ENCODE measurements at places on chromosomes 13 and 19. TPM values are rescaled to one million over a fixed set of nuclear protein-coding genes. Genes with fewer than 3 reads are reported as not detected.

DNA sequence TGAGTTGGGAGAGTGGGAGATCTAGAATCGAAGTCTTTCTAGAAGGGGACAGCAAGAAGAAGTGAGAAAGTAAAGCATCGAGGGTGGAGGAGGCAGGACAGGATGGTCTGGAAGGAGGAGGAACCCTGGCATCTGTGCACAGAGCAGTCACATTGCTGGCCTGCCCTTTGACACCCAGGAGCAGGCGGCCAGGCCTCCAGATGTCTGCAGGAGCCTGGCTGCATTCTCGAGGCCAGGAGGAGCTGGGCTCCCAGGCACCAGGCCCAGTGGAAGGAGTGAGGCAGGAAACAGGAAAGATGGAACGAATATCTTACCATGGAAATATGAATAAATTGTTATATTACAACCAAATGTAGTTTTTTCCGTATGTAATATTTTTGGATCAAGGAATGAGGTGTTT, 27.7 kb upstream of the ARGLU1 start:
- no peak for DNase-seq

- DNase-seq, result no peak
These were observed 1.2 kb downstream of the TBC1D17 start for GRCh38 chr19:49878744-49879070.

DNA sequence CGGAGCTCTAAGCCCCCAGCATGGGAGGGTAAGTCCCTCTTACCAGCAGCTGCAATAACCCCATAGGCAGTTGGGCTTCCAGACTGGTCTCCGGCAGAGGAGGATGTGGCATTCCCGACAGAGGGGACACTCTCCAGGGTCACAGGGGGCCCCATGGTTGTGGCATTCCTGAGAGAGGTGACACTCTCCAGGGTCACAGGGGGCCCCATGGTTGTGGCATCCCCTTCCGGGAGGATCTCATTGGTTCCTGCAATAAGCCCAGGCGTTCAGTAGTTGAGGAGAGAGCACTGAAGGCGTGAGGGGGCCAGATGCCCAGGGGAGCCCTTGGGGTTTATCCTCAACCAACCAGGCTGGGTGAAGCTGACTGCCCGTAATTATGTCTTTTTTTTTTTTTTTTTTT, 5.4 kb downstream of the CD320 start:
- DNase-seq, result no peak

DNA sequence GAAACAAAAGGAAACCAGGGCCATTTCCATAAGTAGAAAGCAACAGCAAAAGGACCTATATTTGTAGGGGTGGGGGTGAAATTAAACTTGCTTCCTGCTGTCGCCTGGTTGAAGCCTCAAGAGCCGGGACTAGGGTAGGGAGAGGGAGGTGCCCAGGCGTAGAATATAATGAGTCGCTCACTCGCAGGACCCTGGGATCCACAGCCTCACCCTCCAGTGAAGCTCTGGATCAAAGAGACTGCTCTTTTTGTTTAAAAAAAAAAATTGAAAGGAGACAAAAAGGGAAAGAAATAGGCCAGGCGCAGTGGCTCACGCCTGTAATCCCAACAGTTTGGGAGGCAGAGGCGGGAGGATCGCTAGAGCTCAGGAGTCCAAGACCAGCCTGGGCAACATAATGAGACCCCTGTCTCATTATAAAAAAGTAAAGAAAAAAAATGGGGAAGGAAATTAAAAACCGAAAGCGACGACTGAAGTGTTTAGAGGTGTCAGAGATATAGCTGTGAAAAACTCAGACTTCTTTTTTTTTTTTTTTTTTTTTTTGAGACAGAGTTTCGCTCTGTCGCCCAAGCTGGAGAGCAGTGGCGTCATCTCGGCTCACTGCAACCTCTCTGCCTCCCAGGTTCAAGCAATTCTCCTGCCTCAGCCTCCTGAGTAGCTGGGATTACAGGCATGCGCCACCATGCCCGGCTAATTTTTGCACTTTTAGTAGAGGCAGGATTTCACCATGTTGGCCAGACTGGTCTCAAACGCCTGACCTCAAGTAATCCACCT, 10.9 kb upstream of the ADGRE5 start:
- DNase-seq, result no peak

GRCh38 chr19:21210037-21210621, 68.3 kb downstream of the ZNF431 start:
- no peak for DNase-seq

GRCh38 chr19:38544569-38545315, 73.0 kb downstream of the MAP4K1 start:
- DNase-seq, result no peak

Gene TJP3
- polyA plus RNA-seq, result not detected

Gene CLEC11A
- 1.2 TPM for polyA plus RNA-seq
